ENCODE measurements at places on chromosomes 2 and 18.

DNA sequence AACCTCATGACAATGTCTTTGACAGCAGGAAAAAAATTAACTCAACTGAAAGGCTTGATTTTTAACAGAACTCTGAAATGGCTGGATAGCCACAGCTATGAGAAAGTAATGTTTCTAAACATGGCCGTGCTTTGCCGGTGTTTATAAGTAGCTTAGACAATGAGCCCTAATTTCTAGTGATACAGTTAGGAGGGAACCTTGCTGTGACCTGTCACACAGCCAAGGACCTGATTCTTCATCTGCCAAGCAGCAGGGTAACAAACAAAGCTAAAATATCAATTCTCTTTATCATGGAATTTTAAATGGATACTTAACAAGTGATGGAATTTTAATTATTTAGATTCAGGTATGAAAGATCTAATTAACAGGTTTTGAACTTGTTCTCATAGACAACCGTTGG, 24.3 kb upstream of the DYNC2LI1 start:
- no peak for DNase-seq

- no peak for DNase-seq
These were observed 317.6 kb upstream of the NCKAP5 start for GRCh38 chr2:133885847-133886246.

- no peak for DNase-seq
These were observed 1.7 kb upstream of the SLC25A12 start for GRCh38 chr2:171895786-171896185.

- peak; percentile 70 for DNase-seq
These were observed 30.7 kb downstream of the LYPD6B start for GRCh38 chr2:149068996-149069888.

- DNase-seq: no peak
These were observed 303.4 kb downstream of the TCF4 start for GRCh38 chr18:55284614-55285013.

GRCh38 chr18:47050468-47050867, 15.0 kb upstream of the ELOA2 start:
- DNase-seq: no peak

DNA sequence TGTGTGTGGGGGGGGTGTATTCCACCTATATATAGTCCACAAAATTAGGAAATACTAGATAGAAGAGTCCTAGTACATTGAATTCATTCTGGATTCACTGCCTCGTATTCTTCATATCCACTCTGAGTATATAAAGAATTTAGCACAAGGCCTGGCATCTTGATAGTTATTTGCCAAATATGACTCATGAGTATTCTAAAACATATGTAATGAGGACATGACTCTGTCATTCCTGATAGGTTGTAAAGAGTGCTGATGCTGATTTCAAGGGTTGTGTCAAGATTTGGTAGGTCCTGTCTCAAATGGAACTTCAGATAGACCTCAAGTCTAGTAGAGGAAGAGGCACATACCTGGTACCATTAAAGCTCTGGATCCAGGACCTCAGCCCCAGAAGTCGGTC, 173.4 kb upstream of the BOD1L2 start:
- peak; percentile 13 for DNase-seq
